Neural progenitor cell (in vitro differentiated cells): ENCODE measurements at places on chromosomes 5 and 9.

- peak; percentile 76 for DNase-seq
- no peak overlapping the region for H3K4me3 ChIP-seq
- peak overlapping the region; percentile 76 for H3K27ac ChIP-seq
- H3K36me3 ChIP-seq: peaks cover 2% of the 10 kb centered on the region
- H3K27me3 ChIP-seq: no peaks in the 10 kb centered on the region
Measured at GRCh38 chr5:75588666-75589065, 22.6 kb upstream of the ANKDD1B start.

GRCh38 chr5:8560776-8561175 lies 691.8 kb downstream of the MTRR start:
- no peak overlapping the region for H3K4me3 ChIP-seq
- no peaks in the 10 kb centered on the region for H3K36me3 ChIP-seq

DNA sequence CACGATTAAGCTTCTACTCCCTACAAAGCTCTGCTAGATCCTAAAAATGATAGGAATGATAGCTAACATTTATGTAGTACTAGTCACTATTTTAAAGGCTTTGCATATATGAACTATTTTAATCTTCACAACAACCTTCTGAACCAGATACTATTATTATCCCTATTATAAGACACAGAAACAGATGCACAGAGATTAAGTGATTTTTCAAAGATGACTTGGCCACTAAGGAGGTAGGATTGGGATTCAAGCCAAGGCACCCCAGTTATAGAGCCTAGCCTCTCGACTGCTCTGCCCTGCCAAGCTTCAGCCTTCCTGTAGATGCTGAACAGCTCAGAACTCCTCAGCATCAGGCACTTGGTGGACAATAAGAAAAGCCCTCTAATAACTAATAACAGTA lies 200.9 kb upstream of the PTGER4 start:
- peaks cover 4% of the 10 kb centered on the region for H3K4me1 ChIP-seq
- no peak overlapping the region for H3K4me3 ChIP-seq
- H3K36me3 ChIP-seq: no peaks in the 10 kb centered on the region
- no peak overlapping the region for H3K27ac ChIP-seq
- no peaks in the 10 kb centered on the region for H3K27me3 ChIP-seq

DNA sequence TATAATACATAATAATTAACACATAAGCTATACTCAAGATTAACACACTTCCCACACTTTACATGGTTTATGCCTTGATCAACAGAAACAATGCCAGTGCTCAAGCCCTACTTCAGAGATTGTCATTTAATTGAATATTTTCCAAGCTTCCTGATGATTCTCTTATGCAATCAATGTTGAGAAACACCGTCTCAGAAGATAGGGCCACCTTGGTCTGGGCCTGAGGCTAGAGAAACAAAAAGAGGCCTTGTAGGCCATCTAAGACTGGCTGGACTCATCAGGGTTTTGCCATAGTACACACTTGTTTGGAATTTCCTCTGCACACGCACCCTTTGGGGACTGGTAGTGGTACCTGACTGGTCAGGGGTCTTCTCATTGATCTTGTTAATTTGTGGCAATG lies 16.3 kb downstream of the C9orf152 start:
- H3K27ac ChIP-seq: no peak overlapping the region
- H3K36me3 ChIP-seq: no peaks in the 10 kb centered on the region
- H3K27me3 ChIP-seq: no peaks in the 10 kb centered on the region
- H3K4me1 ChIP-seq: no peaks in the 10 kb centered on the region
- DNase-seq: no peak

DNA sequence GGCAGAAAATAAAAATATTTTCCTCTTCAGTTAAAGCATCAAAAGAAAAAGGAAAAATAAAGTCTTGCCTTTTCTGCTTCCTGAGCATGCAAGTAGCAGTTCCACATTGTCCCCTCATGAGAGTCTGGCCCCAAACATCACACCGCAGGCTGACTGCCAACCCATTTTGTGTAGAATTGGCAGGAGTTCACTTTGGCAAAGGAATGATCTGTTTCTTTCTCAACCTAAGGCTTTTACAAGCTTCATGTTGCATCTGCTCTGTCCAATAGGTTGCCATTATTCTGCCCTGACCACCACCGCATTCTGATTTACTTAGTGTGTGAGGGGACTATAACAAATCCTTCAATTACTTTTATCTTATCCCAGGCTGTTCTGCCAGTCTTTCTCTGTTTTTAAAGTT lies 249.5 kb downstream of the ISL1 start:
- DNase-seq: no peak
- no peak overlapping the region for H3K4me3 ChIP-seq
- H3K27me3 ChIP-seq: no peaks in the 10 kb centered on the region
- no peaks in the 10 kb centered on the region for H3K36me3 ChIP-seq

DNA sequence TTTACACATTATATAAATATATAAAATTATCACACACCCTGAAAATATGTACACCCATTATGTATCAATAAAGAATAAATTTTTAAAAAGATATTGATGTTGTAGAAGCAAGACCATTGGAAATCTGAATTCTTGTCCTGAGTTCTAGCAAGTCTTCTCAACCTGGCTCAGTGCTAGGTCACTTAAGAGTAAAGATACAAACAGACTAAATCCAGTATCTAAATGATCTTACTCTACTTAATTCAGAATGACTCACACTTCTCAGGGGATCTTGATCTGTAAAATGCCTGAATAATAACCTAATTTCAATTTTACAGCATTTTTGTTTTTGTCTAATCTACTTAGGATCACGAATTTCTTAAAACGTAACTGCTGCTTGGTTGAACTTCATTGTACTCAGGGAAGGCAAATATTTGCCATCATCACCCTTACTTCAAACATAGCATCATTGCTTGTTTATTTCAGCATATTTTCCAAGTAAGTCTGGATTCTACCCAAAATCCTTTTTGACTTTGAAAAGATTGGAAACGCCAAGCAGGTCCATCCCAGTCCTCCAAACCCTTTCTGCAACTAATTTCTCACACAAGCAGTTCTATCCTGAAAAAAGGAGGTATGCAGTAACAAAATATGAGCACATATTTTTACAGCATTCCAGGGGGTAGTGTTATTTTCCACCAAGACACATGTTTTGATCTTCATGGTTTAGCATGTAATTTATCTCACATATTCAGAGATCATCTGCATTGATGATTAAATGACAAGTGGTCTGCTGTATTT lies 582.6 kb downstream of the PSAT1 start:
- H3K27ac ChIP-seq: no peak overlapping the region
- DNase-seq: no peak
- H3K36me3 ChIP-seq: no peaks in the 10 kb centered on the region
- no peaks in the 10 kb centered on the region for H3K4me1 ChIP-seq

- H3K27me3 ChIP-seq: peaks cover 49% of the 10 kb centered on the region
- no peaks in the 10 kb centered on the region for H3K36me3 ChIP-seq
- no peaks in the 10 kb centered on the region for H3K4me1 ChIP-seq
- H3K4me3 ChIP-seq: no peak overlapping the region
- no peak for DNase-seq
- no peak overlapping the region for H3K27ac ChIP-seq
Measured at GRCh38 chr9:121997791-121998190, 95.3 kb downstream of the TTLL11 start.

DNA sequence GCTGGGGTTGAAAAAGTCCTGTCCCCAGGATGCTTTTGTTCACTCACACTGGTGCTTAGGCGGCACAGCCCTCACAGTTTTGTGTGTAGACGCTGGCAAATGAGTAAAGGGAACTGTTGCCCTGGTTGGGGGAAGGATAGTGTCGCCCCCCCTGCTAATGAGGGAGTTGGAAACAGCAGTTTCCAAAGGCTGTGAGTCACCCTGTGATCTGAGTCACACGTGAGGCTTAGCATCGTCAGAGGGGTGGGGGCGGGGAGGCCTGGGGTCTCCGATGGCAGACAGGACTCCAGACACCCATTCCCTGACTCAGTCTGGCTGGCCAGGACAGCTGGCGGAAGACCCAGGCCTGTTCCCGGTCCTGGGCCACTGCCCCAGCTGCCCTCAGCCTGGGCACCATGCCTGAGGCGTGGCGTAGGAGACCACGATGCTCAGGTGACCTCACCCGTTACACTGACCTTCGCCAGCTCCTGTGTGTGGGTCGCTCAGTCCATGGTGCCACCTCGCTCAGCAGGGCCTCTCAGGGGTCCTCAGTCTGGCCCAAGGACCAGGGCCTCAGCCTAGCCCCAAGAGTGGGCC lies 2.9 kb downstream of the DNAJB5 start:
- DNase-seq: peak; percentile 8
- no peak overlapping the region for H3K4me3 ChIP-seq
- H3K27ac ChIP-seq: no peak overlapping the region

- H3K27ac ChIP-seq: no peak overlapping the region
- H3K36me3 ChIP-seq: no peaks in the 10 kb centered on the region
- no peak for DNase-seq
Measured at GRCh38 chr9:88198341-88198807, 60.1 kb upstream of the SPATA31C2 start.

GRCh38 chr5:118211606-118212005 lies 776.7 kb downstream of the DTWD2 start:
- no peak overlapping the region for H3K27ac ChIP-seq
- DNase-seq: no peak
- H3K4me3 ChIP-seq: no peak overlapping the region

- H3K27ac ChIP-seq: no peak overlapping the region
- H3K4me3 ChIP-seq: no peak overlapping the region
- no peaks in the 10 kb centered on the region for H3K27me3 ChIP-seq
- no peak for DNase-seq
Measured at GRCh38 chr9:74711341-74711740, 176.4 kb downstream of the TRPM6 start.

DNA sequence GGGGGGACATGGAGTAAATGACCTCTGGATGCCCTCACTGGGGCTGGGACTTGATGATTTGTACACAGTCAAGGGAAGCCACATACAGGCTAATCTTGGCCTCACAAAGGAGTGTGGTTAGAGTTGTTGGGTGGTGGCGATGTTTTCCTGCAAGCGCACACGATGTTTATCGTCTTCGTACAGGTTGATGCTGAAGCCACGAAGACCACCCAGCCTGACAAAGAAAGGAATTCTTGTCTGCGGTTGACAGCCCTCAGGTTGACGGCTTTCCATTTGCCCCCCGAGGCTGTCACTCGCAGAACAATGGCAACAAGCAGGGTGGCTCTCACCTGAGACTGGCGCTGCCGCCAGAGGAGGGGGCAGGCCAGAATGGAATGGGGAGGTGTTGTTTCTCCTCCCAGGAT lies 14.1 kb upstream of the XPA start:
- DNase-seq: peak; percentile 44
- peaks cover 60% of the 10 kb centered on the region for H3K27me3 ChIP-seq
- no peaks in the 10 kb centered on the region for H3K4me1 ChIP-seq
- no peak overlapping the region for H3K4me3 ChIP-seq
- no peaks in the 10 kb centered on the region for H3K36me3 ChIP-seq

- no peaks in the 10 kb centered on the region for H3K27me3 ChIP-seq
- peaks cover 3% of the 10 kb centered on the region for H3K4me1 ChIP-seq
- no peak overlapping the region for H3K4me3 ChIP-seq
- peak; percentile 23 for DNase-seq
- no peaks in the 10 kb centered on the region for H3K36me3 ChIP-seq
Measured at GRCh38 chr9:19423163-19423562, 14.4 kb downstream of the ACER2 start.

GRCh38 chr9:134337469-134337868 lies 11.2 kb downstream of the RXRA start:
- peaks cover 8% of the 10 kb centered on the region for H3K4me1 ChIP-seq
- H3K4me3 ChIP-seq: no peak overlapping the region
- H3K27ac ChIP-seq: no peak overlapping the region
- no peak for DNase-seq
- no peaks in the 10 kb centered on the region for H3K27me3 ChIP-seq
- no peaks in the 10 kb centered on the region for H3K36me3 ChIP-seq

- no peaks in the 10 kb centered on the region for H3K36me3 ChIP-seq
- H3K27ac ChIP-seq: no peak overlapping the region
- peaks cover 26% of the 10 kb centered on the region for H3K4me1 ChIP-seq
- no peak for DNase-seq
- H3K27me3 ChIP-seq: no peaks in the 10 kb centered on the region
Measured at GRCh38 chr5:16805486-16805885, 130.6 kb downstream of the MYO10 start.

DNA sequence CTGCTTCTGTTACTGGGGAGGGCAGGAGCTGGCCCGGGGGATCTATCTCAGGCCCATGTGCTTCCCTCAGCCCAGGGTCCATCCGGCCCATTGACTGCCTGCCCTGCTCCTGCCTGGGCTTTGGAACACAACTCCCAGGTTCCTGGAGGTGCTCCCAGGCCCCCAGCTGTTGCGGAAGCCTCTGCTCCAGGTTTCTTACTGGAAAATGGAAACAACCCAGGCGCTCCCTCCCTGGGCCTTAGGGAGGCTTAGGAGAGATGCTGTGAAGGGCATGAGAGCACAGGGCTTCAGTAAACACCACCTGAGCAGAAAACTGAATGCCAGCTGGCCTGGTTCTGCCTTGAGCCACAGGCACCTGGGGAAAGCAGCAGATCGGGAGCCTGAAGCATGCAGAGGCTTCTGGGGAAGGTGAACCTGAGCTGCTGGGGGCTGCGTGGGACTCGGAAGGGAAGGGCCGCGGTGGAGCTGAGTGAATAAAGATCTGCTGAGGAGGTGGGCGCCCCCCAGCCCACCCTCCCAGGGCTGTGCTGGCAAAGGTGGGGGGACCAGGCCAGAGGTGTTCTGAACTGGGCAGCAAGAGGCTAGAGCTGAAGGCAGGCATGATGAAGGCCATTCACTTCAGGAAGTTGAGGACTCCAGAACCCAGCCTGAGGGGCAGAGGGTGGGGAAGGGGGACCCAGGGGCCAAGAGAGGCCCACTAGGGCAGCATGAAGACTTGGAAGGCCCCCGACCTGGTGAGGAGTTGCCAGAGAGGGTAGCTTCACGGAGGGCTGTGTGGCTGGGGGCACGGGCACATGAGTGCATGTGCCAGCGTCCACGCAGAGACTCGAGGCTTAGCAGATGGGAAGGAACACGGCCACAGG lies 64.8 kb downstream of the SHB start:
- peaks cover 12% of the 10 kb centered on the region for H3K4me1 ChIP-seq
- H3K27me3 ChIP-seq: no peaks in the 10 kb centered on the region
- no peaks in the 10 kb centered on the region for H3K36me3 ChIP-seq
- DNase-seq: no peak
- no peak overlapping the region for H3K4me3 ChIP-seq

- H3K27me3 ChIP-seq: no peaks in the 10 kb centered on the region
- H3K36me3 ChIP-seq: no peaks in the 10 kb centered on the region
- H3K4me3 ChIP-seq: no peak overlapping the region
- H3K4me1 ChIP-seq: no peaks in the 10 kb centered on the region
- no peak for DNase-seq
Measured at GRCh38 chr5:137847687-137848086, 20.0 kb upstream of the MYOT start.

DNA sequence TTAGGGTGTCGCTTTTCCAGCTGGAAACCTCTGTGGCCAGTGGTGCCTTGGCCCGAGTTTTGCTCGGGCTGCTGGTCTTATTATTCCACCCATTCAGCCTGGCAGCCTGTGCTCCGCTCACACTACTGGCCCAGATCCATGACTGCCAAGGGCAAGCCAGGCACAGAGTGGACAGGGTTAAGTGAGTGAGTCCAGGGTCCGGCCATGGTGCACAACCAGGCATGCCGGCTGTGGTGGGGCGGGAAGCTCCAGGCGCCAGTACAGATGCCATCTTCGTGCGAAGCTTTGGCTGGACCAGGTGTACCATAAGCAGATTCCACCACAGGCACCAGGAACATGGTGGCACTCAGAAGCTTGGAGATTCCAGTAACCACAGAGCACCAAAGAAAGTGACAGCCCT lies 580.2 kb upstream of the FAM174A start:
- no peak overlapping the region for H3K4me3 ChIP-seq
- DNase-seq: no peak
- no peak overlapping the region for H3K27ac ChIP-seq
- no peaks in the 10 kb centered on the region for H3K4me1 ChIP-seq

- no peak for DNase-seq
- H3K27ac ChIP-seq: no peak overlapping the region
- H3K4me3 ChIP-seq: no peak overlapping the region
- H3K4me1 ChIP-seq: no peaks in the 10 kb centered on the region
- H3K27me3 ChIP-seq: no peaks in the 10 kb centered on the region
- no peaks in the 10 kb centered on the region for H3K36me3 ChIP-seq
Measured at GRCh38 chr9:100277166-100277979, 75.4 kb downstream of the TEX10 start.
